ENCODE measurements at places on chromosomes 1 and 21. TPM values are rescaled to one million over a fixed set of nuclear protein-coding genes. Genes with fewer than 3 reads are reported as not detected.

The SLC30A10 gene
- total RNA-seq, result 2.2 TPM

The ATAD3A gene
- 39.8 TPM for total RNA-seq

The THEM5 gene
- total RNA-seq, result not detected

- no peak for DNase-seq
Measured at GRCh38 chr1:176800978-176801513, 338.1 kb downstream of the PAPPA2 start.

Data from type B pancreatic cell (in vitro differentiated cells).